GM23338 (cell line): ENCODE measurements at places on chromosomes 5 and 9.

- DNase-seq: peak; percentile 22
Observed at GRCh38 chr5:51968756-51969155, 585.5 kb downstream of the ISL1 start.

DNA sequence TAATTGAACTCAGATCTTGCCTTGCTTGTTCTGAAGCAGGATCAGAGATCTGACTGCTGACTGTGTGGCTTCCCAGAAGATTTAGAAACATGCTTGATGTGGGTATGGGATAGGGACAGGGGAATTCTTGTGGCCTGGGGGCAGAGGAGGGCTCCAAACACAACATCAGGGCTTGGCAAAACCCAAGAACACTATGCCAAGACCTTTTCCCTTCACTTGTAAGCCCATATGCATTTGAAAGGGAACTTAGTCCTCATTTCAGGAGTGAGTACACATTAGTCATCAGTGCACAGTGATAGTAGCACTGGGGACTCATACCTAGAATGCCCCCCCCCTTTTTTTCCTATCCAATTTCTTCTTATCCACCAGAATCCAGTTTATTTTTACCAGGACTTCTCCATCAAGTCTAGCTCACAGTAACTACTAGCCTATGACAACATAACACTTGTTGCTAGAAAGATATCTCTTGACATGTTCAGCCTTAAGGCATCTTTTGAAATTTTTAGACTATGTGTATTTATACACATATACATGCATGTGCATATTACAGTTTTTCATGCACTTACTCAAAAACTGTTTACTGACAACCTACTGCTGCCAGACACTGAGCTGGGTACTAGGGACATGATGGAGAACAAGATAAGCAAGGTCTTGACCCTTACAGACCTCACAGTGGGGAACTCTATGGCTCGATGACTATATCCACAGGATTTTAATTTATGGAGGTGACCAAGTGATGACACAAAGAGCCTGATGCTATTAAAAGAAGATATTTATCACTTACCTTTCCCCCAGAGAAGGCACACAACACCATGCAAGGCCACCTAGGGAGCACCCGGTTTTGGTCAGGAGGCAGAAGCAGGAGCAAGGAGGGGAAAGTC, 158.3 kb upstream of the MAP3K1 start:
- no peak for DNase-seq

DNA sequence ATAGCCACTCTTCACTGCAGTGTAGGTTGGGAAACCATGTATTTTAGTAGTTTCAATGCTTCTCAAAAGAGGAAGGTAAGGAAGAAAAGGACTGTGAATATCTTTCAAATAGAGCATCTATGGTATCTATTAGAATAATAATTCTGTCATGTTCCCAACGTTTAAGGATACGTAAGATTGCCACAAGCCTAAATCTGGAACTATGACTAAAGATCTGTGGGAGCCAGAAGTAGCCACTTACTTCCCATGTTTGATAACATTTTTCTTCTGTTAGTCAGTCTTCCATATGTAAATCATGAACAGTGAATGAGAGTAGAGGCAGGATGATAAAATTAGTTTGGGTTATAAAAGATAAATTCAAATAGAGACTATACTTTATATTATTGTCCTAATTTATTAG, 16.3 kb upstream of the MROH2B start:
- DNase-seq: no peak

DNA sequence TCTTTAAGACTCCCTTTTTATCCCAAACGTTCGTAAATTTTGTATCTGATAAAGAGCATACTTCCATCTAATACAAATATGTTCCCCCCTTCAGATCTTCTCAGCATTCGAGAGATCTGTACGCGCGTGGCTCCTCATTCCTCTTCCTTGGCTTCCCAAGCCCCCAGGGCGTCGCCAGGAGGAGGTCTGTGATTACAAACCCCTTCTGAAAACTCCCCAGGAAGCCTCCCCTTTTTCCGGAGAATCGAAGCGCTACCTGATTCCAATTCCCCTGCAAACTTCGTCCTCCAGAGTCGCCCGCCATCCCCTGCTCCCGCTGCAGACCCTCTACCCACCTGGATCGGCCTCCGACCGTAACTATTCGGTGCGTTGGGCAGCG, 19.9 kb downstream of the CDKN2A start:
- no peak for DNase-seq

GRCh38 chr9:135410831-135411473, 68.6 kb upstream of the PPP1R26 start:
- DNase-seq: peak; percentile 48

DNA sequence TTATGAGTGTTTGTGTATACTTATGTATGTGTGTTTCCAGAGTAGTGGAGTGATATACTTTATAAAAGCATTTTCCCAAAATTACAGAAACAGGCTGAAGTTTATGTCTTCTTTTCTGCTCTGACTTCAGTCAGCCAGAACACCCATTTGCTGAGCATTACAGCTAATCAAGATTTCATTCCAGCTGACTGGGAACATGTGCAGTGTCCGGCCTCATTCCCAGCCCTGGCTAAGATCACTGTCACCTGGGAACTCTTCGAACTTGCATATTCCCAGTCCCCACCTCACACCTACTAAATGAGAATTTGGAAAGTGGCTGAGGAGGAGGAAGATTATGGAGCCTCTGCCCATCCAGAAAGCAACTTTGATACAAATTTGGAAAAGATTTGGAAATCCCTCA, 90.8 kb upstream of the PRRC1 start:
- no peak for DNase-seq

GRCh38 chr9:129624168-129624759, 1.7 kb upstream of the NTMT1 start:
- peak; percentile 89 for DNase-seq

DNA sequence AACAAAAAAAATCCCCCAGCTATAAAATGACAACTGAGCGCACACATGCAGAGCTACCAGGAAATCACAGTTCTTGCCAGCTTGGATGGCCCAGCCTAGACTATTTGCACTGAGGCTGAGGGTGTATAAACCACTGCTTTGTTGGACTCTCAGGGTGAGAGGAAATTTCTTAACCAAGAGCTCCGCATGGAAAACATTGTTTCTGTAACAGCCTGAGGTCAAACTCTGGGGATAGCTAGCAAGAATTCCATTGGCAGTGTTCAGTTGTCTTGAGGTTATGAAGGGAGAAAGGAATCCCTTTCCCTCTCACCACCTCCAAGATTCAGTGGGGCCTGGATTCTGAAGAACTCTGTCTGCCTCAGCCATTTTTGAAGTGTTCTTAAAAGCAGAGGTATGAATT, 360.0 kb downstream of the OSTF1 start:
- no peak for DNase-seq

- no peak for DNase-seq
Observed at GRCh38 chr9:124580186-124580585, 73.0 kb upstream of the NR5A1 start.

- peak; percentile 96 for DNase-seq
Observed at GRCh38 chr5:172479034-172479783, 24.9 kb upstream of the SH3PXD2B start.

DNA sequence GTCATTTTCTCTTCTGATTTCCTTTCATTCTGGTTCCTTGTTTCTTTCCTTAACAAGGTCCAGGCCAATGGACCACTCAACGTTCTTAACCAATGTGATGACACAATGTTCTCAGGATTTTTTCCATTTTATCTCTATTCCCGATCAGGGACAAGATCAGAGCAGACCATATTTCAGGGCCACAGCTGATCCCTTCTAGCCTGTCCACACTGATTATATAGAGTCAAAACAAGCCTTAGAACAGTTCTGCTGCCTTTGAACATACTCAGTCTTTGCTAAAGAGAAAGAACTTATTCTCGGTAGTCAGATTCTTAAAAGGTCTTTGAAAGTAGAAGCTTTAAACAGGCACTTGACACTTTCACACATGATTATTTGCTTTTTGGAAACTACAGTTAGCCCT, 188.4 kb downstream of the ADAMTSL1 start:
- no peak for DNase-seq

- DNase-seq: no peak
Observed at GRCh38 chr5:105961572-105961971, 1709.2 kb downstream of the EFNA5 start.

DNA sequence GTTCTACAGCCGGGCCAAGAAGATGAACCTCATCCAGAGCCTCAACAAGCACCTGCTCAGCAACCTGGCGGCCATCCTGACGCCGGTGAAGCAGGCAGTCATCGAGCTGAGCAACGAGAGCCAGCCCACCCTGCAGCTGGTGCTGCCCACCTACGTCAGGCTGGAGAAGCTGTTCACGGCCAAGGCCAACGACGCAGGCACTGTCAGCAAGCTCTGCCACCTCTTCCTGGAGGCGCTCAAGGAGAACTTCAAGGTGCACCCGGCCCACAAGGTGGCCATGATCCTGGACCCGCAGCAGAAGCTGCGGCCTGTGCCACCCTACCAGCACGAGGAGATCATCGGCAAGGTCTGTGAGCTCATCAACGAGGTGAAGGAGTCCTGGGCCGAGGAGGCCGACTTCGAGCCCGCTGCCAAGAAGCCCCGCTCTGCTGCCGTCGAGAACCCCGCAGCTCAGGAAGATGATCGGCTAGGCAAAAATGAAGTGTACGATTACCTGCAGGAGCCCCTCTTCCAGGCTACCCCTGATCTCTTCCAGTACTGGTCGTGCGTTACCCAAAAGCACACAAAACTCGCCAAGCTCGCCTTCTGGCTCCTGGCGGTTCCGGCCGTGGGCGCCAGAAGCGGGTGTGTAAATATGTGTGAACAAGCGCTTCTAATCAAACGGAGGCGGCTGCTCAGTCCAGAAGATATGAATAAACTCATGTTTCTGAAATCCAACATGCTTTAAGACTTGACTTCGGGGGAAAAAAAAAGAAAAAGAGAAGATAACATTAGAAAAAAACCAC, 28.5 kb downstream of the AMBP start:
- DNase-seq: no peak

- DNase-seq: no peak
Observed at GRCh38 chr9:132341177-132341840, 13.5 kb downstream of the SETX start.

DNA sequence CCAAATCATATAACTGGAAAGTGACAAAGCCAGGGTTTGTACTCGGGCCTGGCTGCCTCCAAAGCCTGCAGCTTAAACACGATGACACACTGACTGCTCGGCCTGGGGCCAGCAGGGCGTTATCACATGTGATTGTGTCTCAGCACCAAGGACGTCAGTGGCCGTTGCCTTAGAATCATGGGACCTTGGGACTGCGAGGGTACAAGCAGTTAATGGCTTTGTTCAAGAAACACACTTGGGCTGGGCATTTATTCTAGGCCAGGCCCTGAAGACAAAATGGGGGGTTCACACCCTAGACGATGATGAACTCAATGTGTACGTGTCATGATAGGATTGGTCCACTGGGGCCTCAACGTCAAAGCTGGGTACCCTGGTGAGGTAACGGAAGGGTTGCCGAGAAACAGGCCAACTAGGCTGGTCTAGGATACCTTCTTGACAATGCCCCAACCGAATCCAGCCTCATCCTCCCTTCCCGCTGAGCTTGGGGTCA, 13.0 kb downstream of the SH3PXD2B start:
- DNase-seq: no peak

GRCh38 chr5:35012796-35013195, 35.0 kb downstream of the AGXT2 start:
- DNase-seq: no peak

- peak; percentile 35 for DNase-seq
Observed at GRCh38 chr9:132006677-132007370, 72.8 kb downstream of the MED27 start.

- peak; percentile 71 for DNase-seq
Observed at GRCh38 chr9:4750023-4750673, 9.1 kb upstream of the AK3 start.

DNA sequence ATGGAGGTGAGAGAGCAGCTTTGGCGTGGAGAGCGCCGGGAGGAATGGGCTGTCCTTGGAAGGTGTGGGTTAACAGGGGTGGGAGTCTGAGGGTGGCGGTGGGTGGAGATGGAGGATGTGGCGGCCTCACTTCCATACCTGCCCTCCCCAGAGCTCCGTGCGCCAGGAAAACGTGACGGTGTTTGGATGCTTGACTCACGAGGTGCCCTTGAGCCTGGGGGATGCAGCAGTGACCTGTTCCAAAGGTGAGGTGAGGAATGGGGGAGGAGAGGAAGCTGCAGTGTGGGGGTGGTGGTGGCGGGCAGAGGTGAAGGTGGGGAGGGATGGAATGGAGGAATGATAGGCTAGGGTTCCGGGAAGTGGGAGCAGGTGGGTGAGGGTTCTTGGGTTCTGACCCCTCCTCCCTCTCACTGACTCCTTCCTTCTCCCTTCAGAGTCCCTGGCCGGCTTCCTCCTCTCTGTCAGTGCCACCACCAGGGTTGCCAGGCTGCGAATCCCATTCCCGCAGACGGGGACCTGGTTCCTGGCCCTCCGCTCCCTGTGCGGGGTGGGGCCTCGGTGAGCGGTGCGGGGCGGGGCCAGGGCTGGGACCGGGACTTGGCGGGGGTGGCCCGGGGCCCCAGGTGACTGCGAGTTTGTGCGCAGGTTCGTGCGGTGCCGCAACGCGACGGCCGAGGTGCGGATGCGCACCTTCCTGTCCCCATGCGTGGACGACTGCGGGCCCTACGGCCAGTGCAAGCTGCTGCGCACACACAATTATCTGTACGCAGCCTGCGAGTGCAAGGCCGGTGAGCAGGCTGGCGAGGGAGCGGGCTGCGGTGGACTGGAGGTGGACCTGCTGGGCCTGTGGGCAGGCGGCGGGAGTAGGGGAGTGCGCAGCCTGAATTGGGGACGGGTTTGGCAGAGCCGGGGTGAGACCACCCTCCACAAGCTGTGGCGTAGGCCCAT, 17.1 kb downstream of the TMEM8B start:
- peak; percentile 84 for DNase-seq

GRCh38 chr5:113000466-113000865, 23.9 kb downstream of the DCP2 start:
- DNase-seq: no peak

DNA sequence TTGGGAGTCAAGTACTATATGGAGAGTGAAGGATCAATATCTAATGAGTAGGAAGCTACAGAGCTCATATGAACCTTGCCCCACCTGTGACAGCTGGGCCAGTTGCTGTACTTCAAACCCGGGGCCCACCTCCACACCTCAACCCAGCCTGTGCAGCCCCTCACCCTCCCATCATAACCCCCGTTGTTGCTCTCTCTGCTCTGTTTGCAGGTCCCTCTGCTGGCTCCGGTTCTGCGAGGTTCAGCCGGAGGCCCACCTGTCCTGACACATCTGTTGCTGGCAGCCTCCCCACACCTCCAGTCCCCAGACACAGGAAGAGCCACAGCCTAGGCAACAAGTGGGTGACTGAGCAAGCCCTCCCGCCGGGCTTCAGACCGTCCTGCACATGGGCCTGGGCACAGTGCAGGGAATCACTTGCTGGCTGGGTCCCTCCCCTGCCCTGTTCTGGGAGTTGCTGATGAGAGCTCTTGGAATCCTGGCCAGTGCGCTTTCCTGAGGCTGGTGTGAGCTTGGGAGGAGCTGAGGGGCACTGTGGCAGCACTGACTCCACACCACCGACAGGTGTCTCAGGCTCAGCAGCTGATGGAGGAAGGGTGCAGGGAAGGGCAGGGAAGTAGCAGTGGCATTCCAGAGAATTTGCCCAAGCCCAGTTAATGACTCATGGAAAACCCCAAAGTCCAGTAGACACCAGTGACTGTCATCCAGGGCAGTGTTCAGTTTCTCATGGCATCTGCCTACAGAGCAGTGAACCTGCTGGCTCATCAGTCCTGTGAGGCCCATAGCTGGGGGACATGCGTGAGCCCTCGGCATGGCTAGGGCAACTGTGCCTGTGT, 69.5 kb upstream of the GARNL3 start:
- DNase-seq: peak; percentile 44
